ENCODE measurements at places on chromosomes 5 and 9.

GRCh38 chr5:144467792-144468191 is 297.1 kb downstream of the KCTD16 start:
- no peak for DNase-seq

GRCh38 chr9:77751341-77752091 is 103.4 kb upstream of the GNA14 start:
- DNase-seq = peak; percentile 34

GRCh38 chr9:132351404-132352045 is 3.3 kb downstream of the SETX start:
- DNase-seq = peak; percentile 17

DNA sequence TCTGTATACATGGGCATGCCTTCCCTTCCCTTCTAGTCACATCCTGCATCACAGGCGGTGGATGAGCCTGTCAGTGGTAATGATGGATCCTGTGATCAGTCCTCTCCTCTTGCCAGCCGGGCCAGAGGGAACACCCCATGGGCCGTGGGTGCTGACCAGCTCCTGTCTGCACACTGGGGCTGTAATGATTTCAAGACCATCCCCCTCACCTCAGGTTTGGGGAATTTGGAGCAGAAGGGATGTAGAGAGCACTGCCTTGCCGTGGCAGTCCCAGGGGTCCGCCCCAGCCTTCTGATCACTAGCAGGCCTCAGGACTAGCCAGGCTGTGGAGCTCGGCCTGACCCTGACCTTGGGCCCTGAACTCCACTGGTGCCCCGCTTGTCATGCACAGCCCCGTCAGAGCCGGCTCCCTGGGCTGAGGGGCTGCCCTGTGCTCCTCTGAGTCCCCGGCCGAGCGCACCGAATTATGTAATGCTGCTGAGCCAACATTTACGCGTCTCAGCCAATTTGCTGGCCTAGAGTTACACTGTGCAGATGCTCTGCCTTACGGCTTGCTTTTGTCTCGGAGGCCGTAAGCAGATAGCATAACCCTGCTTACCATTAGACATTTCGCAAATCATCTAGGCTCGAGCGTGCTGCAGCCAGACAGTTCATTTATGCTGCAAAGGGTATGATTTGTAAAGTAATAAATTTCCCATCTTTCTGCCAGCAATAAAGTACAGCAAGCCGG is 155.3 kb downstream of the MACROH2A1 start:
- DNase-seq = no peak

GRCh38 chr9:13450723-13451122 is 171.2 kb upstream of the MPDZ start:
- no peak for DNase-seq

- no peak for DNase-seq
Measured at GRCh38 chr5:61322738-61323725, 9.0 kb upstream of the ZSWIM6 start.

- no peak for DNase-seq
Measured at GRCh38 chr9:123290764-123291163, 22.4 kb upstream of the STRBP start.

GRCh38 chr5:124606543-124606942 is 139.9 kb downstream of the ZNF608 start:
- no peak for DNase-seq

GRCh38 chr9:130939405-130940026 is 469 bp upstream of the FIBCD1 start:
- DNase-seq = no peak

DNA sequence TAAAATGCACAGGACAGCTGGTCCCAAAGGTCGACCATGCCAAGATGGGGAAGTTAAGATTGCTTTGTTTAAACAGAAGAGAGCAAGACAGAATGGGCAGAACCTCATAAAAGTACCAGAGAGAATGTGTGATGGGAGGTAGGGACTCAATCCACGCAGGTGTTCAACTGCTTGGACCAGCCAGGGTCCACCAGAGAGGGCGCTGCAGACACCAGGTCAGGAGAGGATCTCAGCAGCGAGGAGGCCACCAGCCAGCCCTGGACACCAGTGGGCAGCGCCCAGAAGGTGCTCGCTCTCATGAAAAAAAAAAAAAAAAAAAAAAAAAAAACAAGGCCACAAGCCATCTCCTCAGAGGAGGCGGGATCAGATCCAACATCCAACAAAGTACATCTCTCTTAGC is 81.8 kb downstream of the SHC3 start:
- no peak for DNase-seq

- no peak for DNase-seq
Measured at GRCh38 chr9:1096155-1096964, 46.2 kb downstream of the DMRT2 start.

- DNase-seq = no peak
Measured at GRCh38 chr5:177595026-177595585, 3.1 kb downstream of the TMED9 start.

- no peak for DNase-seq
Measured at GRCh38 chr5:126852841-126853271, 75.9 kb downstream of the LMNB1 start.

DNA sequence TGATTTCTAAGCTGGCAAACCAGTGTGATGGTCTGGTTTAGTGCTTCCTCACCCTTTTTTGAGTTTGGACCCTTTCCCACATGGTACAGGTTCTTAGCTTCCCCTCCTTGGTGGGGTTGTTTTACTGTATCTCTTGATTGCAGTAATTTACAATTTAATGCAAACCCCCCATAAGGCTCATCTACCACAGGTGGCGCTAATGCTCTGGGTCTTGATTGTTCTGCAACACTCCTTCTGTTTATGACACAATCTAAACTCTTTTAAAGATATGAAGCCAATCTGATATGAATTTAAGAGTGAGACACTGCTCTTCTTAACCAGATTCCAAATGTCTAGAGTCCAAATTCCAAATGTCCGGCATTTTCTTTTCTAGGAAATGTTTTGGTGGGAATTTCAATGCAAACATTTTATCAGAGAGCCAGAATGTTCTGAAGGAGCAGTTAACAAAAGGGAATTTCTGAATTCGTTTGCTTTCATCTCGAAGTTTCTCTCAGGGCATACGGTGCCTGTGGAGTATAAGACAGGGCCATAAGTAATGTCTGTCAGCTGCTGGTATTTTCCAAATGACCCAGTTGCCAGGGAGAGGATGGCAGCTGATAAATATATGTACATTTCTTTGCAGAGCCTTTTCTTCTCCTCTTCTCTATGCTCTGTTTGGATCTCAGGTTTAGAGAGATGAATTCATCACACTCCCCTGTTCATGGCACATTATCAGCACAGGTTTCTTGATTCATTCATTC is 246.8 kb downstream of the ARHGAP26 start:
- DNase-seq = peak; percentile 62

- DNase-seq = no peak
Measured at GRCh38 chr5:14505310-14506139, 76.1 kb upstream of the OTULINL start.

DNA sequence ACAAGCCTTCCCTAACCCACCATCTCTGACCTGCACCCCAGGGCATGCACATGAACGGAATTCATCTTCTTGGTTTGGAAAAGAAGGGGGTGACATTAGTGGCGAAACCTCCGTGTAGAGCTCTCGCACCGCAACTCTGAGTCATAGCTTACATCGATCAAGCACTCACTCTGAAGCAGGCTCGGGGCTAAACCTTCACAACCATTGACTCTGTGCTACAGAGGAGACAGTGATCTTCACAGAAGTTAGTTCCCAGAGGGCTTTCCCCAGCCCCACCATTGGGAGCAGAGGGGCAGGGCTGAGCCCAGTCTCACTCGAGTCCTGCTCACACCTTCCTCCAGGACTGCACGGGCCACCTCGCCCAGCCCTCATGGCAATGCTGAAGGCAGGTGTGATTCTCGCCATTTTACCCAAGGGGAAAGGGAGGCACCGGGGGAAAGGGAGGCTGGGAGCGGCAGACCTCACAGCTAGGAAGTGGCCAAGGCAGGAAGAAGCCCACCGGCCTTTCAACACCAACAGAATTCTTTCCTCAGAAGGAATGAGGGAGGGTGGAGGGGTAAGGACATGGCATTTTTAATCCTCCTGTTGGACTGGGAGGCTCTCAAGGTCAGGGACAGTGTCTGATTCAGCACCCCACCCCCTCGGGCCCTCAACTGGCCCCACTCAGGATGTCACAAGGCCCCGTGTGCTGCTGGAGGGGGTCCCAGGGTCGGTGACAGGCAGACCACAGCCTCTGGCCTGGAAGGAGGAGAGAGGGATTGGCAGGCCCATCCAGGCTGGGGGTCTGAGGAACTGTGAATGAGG is 25.9 kb upstream of the IL17B start:
- DNase-seq = no peak

GRCh38 chr5:163379298-163380155 is 57.9 kb upstream of the CCNG1 start:
- no peak for DNase-seq

DNA sequence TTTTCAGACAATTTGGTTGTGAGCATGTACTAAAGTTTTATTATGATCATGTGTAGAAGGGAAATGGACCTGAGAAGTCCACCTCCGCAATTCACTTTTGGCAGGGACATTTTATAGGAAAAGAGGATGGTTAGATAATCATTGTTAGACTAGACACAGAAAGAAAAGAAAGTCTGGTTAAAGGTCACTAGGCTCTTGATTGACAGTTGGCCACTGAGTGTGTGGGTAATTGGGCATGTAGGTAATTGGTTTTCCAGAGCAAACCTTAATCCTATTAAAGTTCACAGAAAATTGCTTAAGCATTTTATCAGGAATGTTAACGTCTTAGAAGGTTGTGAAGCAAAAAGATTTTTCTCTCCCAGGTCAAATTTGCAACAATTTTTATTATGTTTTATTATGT is 158.5 kb upstream of the CLINT1 start:
- no peak for DNase-seq

DNA sequence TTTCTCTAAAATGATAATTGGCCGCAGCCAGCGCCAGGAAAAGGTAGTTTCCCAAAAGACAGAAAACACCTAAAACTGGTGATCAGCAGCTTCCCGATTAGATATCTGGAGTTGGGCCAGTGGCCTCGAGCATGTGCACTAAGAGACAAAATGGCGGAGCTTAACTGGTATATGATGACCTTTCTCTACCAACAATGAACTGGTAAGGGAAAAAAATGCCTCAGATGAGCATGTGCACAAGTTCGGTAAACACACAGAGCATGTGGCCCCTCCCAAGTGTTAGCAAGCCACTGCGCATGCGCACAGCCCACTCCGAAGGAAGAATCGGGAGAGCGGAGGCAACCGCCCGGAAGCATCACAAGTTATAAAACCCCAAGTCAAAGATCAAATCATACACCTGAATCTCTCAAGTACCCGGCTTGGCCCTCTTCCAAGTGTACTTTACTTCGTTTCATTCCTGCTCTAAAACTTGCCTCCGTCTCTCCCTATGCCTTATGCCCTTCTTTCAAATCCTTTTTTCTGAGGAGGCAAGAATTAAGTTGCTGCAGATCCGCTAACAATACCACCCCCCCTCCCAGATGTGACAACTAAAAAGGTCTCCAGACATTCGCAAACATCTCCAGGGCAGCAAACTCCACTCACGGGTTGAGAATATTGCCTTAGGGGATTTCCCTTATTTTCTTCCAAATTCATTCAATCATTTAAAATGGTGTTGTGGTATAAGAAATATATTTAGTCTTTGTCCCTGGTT is 15.0 kb upstream of the PTBP3 start:
- DNase-seq = peak; percentile 78

GRCh38 chr5:26323794-26324193 is 714.6 kb downstream of the CDH9 start:
- no peak for DNase-seq

Measured in CD4-positive, alpha-beta T cell treated with Interleukin-10 for 1 hour (primary cell).